NCI-H460 (cell line): ENCODE measurements at places on chromosomes 11 and 22. TPM values are rescaled to one million over a fixed set of nuclear protein-coding genes. Genes with fewer than 3 reads are reported as not detected.

The DDI1 gene
- not detected in 2 replicates for total RNA-seq

The DAGLA gene
- total RNA-seq = 0.52 TPM in 2 replicates

- no peak for DNase-seq
Observed at GRCh38 chr11:113942256-113942655, 32.7 kb upstream of the HTR3A start.

GRCh38 chr11:10932976-10933375, 75.1 kb upstream of the ZBED5 start:
- DNase-seq = no peak

- peak; percentile 40 for DNase-seq
Observed at GRCh38 chr11:124481365-124482323, 36.1 kb upstream of the OR8B8 start.

DNA sequence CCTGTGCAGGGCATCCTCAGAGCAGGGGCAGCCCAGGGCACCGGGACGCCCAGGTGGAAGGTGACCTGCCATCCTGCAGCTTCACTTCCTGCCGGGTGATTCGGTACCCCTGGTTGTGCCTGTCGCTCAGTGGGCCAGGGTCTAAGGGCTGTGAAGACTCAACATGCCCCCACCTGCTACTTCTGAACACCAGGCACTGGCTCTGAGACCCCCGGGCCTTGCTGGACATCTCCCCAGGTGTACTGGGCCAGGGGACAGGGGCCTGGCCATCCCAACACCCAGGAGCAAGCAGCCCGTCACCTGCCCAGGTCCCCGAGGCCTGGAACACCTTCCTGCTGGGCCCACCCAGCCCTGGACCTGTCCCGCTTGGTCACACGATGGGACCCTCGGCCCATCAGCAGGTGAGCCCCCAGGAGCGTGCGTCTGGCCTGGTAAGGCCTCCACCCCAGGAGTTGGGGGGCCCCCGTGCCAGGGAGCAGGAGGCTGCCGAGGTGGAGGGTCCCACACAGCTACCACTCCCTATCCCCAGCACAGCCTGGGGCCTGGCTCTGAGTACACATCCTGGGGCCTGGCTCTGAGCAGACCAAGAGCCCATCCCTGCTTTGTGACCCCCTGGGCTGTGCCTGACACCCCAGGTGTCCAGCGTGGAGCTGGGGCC, 3.9 kb upstream of the MUC5B start:
- DNase-seq = no peak

DNA sequence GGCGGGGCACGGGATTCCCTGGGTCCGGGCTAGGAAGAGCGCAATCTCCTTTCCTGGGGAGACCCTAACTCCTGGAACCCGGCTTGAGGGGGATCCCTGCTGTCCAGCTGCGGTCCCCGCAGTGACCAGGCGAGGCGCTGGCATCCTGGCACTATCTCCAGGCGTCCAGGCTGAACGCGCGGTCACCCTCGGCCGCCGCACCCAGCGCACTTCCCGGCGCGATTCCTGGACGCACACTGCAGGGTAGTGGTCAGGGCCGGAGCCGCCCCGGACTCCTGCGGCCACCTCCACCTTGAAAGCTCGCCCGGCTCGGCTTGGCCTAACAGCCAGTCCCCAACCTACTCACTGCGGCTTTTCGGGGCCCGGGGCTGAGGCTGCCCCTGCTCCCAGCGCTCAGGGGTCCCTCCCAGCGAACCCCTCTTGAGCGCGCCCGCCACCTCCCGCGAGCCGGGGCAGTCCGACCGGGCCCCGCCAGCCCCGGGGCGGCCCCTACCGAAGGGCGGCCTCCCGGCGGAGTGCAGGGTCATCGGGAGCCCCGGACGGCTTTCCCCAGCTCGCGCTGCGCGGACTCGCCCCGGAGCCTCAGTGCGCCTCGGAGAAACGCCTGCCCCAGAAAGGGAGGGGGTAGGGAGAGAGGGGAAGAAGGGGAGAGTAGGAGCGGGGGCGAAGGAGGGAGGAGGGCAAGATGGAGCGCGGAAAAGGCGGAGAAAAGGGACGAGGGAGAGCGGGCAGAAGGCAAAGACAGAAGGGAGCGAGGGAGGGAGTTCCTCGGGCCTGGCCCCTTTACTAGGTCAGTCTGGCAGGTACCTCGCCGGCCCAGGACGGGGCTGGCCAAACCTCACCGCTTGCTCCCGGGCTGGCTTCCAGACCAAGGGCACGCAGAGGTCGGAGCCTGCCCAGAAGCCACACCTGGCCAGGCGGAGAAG, 1.0 kb downstream of the POU2AF3 start:
- DNase-seq = peak; percentile 32

The UCP3 gene
- total RNA-seq = 0.07 TPM in 1 of 2 replicates, not detected in the other

The OR5B12 gene
- total RNA-seq = not detected in 2 replicates

The DLG2 gene
- total RNA-seq = 103 and 115 TPM in 2 replicates

- DNase-seq = no peak
Observed at GRCh38 chr22:41963453-41964111, 5.7 kb upstream of the SEPTIN3 start.

DNA sequence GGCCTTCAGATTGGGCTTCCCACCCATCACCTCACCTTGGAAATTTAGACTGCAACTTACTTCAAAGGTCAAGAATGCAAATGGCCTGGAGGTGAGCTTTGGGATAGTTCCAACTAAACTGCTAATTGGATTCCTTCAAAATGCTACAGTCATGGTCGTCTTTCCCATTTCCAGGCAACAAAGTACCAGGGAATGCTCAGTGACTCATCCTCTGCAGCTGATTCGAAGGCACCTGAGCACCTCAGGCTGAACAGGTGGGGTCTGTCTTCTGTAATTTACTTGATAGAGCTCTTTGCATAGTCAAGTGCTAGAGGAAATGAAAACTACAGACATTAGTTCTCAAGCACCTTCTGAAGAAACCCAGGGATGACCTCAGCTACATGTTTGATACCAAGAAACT, 20.5 kb upstream of the FSHB start:
- no peak for DNase-seq

The SH3BP1 gene
- 1.7 and 2.9 TPM in 2 replicates for total RNA-seq

DNA sequence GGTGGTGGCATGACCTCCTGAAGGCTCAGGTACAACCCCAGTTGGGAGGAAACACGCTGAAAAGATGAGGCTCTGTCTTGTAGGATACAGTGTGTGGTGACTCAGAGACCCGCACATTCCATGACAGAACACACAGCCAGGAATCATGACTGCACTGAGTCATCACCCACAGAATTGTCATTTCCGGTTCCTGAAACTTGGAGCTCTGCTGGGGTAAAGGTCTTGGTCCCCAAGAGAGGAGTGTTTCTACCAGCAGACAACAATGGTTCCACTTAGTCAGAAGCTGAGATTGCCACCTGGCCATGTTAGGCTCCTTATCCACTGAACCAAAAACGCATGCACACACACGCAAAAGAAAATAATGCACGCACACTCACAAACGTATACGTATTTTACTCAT, 31.5 kb upstream of the CYB5R3 start:
- DNase-seq = peak; percentile 74

GRCh38 chr11:35223371-35223796, 84.4 kb downstream of the CD44 start:
- DNase-seq = no peak

DNA sequence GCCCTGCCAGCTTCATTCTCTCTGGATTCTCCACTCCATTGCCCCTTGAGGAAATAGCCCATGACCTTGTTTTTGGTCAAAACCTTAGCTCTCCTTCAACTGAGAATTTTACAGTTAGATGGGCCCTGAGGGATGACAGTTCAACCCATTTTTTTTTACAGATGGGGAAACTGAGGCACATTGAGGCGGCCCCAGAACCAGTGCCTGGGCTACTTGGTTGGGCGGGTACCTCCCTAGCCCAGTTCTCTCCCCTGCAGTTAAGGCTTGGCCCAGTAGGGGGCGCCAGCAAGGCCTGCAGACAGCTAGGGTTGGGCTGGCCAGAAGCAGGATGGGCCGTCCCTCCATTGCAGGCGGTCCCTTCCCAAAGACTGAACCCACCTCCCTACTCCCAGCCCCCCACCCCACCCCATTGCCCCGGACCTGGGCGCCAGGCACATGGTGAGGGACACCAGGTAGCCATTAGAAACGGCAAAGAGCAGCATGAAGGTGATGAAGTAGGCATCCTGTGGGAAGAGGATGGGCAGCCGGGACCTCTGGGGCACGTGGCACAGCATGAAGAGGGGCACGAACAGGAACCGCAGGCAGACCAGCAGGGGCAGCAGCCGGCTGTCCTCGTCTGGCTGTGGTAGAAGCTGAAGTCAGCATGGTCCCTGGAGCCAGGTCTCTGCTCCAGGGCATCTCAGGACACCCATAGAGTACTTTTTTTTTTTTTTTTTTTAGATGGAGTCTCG, 7.6 kb downstream of the SLC29A2 start:
- DNase-seq = no peak

DNA sequence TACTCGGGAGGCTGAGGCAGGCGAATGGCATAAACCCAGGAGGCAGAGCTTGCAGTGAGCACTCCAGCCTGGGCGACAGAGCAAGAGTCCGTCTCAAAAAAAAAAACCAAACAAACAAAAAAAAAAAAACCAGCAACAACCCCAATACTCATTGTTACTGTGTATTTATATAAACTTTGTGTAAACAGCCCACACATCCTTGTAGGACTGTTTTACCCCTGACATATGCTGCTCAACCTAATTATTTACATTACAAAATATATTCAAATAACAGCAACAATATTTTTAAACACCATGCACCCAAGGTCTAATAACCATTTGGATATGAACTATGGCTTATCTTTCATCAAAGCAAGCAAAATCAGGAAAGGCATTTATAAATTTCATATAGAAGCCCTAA, 284.1 kb downstream of the TTC28 start:
- no peak for DNase-seq

DNA sequence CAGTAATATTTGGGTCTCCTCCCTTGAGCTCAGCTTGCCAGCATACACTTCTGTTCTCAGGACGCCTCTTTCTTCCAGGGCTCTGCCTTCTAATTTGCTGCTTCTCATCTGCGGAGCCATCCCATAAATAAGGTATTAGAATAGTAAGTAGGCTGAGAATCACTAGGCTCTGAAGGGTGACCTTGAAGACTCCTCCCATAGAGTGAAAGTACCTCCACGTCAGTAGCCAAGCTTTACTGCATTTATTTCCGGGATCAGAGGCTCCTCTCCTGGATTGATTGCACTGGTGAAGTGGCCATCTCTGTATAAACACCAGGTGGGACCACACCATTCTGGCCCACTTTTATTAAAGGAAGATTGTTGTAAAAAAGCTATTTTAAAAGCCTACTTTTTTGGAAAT, 315.5 kb downstream of the FAT3 start:
- DNase-seq = no peak

- DNase-seq = peak; percentile 76
Observed at GRCh38 chr11:57456960-57457642, 3.2 kb upstream of the RTN4RL2 start.

The MMP7 gene
- total RNA-seq = 0.12 and 0.75 TPM in 2 replicates

DNA sequence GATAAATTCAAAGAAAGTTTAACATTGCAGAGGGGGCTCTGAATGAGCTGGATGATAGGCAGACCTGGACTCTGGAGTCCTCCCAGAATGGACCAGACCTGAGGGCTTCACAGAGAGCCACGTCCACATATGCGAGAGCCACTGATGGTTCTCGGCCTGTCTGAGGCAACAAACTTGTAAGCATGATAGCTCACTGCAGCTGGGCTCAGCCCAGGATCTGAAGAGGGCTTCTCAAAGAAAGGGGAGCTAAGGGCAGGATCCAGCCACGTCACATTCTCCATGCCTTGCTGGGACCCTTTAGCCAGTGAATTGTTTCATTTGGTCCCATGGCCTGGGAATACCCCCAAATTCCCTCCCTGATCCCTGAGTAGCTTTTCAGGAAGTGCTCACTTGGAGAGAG, 98.9 kb downstream of the ATXN10 start:
- no peak for DNase-seq

The PLAAT5 gene
- total RNA-seq = not detected in 2 replicates

The DHCR7 gene
- 33.6 and 37.0 TPM in 2 replicates for total RNA-seq

- no peak for DNase-seq
Observed at GRCh38 chr11:23764286-23764685, 732.6 kb upstream of the LUZP2 start.

GRCh38 chr11:59676205-59676604, 7.4 kb upstream of the PATL1 start:
- no peak for DNase-seq

DNA sequence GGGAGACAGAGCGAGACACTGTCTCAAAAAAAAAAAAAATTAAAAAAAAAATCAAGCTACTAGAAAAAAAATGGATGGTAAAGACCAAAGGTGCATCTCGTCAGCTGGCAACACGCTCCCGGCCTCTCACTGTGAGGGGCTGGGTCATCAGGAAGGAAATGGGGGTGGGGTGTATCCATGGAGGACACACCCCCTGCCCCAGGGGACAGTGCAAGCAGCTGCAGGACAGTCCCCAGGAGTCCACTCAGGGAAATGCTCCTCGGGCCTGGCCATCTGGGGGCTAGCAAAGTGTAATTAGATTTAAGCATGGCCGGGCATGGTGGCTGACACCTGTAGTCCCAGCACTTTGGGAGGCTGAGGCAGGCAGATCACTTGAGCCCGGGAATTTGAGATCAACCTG, 23.1 kb downstream of the TTLL1 start:
- no peak for DNase-seq

DNA sequence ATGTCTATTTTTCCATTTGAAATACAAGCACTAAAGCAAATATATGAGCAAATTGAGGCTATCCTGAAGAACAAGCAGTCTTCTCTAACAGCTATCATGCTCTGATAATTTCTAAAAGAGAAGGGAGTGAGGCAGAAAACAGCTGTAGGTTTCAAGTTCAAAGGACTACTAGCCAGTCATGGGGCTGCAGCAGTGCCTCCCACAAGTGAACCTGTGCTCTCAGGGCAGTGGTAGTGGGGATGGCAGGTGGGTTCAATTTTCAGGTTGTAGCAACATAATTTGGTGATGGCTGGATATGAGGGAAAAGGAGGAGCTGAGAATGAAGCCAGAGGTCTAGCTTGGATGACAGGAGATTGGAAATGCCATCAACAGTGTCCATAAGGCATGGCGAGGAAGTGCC, 93.5 kb upstream of the ARHGAP20 start:
- DNase-seq = no peak

The RASD2 gene
- 0.02 TPM in 1 of 2 replicates, not detected in the other for total RNA-seq
